GM12878 (cell line): ENCODE measurements at places on chromosomes 1 and 21. TPM values are rescaled to one million over a fixed set of nuclear protein-coding genes. Genes with fewer than 3 reads are reported as not detected.

NCAM2 gene
- total RNA-seq: 0.13 TPM in 1 of 2 replicates, not detected in the other

KCNN3 gene
- total RNA-seq: 15.3 and 17.3 TPM in 2 replicates

DNA sequence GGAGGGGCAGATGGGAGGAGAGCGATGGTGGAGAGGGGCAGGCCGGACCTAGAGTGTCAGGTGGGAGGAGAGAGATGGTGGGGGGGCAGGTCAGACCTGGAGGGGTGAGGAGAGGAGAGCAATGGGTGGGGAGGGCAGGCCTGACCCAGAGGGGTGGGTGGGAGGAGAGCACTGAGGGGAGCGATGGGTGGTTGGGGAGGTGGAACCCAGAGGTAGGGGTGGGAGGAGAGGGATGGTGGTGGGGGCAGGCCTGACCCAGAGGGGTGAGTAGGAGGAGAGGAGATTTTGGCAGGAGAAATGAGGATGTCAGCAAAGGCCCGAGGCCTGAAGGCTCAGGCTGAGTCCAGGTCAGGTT, 157.3 kb upstream of the VAMP3 start:
- no peak for DNase-seq
- no peak overlapping the region for H3K4me3 ChIP-seq
- H3K4me1 ChIP-seq: no peaks in the 10 kb centered on the region
- H3K27me3 ChIP-seq: no peaks in the 10 kb centered on the region
- H3K36me3 ChIP-seq: no peaks in the 10 kb centered on the region

GRCh38 chr21:40049931-40050290, 182.7 kb downstream of the PCP4 start:
- H3K4me1 ChIP-seq: no peaks in the 10 kb centered on the region
- no peak overlapping the region for H3K4me3 ChIP-seq
- H3K36me3 ChIP-seq: no peaks in the 10 kb centered on the region
- DNase-seq: no peak

DNA sequence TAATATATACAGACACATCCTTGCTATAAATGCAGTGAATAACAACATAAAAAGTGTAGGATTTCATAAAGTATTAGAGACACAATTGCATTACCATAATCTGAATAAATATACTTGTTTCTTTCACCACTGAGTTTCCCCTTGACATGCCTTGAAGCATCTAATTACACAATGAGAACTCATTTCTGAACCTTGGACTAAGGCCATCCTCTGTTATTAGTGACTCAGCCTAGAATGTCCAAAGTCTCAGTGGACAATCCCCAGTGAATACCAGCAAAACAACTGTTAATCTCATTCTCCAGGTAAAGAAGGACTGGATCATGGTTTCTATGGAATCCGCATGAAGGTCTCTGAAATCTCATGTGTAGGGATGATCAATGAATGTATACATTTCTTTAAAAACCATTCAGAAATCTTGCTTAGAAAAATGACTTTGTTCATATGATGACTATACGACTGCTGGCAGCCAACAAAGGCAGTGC, at the start of gene OR2L5:
TSS of gene OR2L5 (plus strand) at position 432 of the 482 bp plus-strand sequence. CDS start 8,288 bp downstream, outside the sequence.
- DNase-seq: no peak
- H3K4me1 ChIP-seq: no peaks in the 10 kb centered on the region
- no peaks in the 10 kb centered on the region for H3K27me3 ChIP-seq
- no peaks in the 10 kb centered on the region for H3K36me3 ChIP-seq
- no peak within 1 kb of the TSS for H3K4me3 ChIP-seq
